Stimulated activated CD4-positive, alpha-beta T cell treated with anti-CD3 and anti-CD28 coated beads, Interleukin-15, amount 100 ng/mL, for 1 hour (primary cell): ENCODE measurements at places on chromosomes 3 and 15.

DNA sequence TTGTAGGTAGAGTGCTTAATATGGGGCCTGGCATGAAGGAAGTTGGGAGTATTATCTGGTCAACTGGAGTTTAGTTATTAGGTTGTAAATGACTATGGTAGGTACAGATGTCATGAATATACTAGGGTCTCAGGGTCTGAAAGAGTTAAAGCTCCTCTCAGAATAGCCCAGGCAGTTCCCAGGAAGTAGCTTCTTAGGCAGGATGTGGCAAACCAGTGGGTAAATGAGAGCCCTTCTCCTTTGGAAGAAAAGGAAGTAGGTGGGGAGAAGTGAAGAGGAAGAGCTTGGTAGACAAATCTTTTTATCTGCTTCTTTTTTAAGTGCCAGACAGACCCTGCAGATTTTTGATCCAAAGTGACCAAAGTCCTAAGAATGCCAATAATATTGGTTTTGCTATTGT is 24.5 kb downstream of the MAP2K1 start:
- no peak for DNase-seq

DNA sequence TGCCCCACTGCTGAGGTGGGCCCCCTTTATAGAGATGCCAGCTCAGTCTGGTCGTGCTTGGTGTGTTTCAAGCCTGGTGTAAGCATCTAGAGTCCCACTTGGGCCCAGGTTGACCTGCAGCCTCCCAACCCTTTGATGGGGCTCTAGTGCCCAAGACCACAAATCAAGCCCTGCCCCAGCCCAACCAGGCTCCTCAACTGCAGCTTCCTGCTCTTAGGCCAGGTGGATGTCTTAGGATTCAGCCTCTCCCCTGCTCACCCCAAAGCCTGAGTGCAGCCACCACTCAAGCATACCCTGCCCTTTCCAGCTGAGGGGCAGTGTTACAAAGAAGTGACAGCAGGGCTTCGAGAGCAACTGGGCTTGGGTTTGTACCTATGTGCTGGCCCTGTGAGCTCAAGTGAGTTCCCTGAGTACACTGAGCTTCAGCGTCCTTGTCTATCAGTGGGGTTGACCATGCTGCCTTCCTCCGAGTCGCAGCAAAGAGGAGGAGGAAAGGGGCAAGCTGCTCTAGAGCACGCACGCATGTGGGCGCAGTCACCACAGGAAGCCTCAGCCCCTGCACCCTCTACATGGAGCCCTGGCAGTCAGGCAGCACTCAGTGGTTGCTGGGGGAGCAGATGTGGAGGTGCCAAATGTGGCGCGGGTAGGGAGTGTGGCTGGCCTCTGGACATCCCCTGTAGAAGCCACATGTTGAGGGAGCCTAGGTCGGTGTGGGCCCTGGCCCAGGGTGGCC is 120.7 kb downstream of the EEFSEC start:
- no peak for DNase-seq

DNA sequence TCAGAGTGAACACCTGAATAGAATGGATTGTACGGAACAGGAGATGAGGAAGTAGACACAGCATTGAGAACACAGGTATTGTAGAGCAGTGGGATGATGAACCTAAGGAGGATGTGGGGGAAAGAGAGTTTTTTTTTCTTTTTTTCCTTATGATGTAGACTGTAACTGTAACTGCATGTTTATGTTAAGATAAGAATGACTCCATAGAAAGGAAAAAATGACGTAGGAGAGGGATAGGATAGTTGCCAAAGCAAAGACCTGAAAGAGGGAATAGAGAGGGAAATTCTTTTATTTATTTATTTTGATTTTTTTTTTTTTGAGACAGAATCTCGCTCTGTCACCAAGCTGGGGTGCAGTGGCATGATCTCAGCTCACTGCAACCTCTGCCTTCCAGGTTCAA is 33.2 kb downstream of the APH1B start:
- no peak for DNase-seq

DNA sequence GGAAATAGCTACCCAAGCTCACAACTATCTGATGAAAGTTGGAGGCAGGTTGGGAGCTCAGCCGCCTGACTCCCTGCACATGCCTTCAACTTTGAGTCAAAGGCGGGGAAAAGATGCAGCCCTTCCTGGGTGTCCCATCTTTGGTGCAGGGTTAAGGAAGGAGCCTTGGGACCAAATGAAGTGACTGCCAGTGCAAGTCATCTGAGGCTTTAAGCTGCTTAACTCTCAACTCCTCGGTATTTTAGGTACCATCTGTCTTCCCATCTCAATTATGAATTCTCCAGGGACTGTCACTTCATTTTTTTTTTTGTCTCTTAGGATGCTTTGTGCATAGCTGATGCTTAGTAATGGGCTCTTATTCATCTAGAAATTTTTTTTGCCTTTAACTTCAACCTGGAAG is 408.8 kb upstream of the C2CD4B start:
- DNase-seq: no peak

- DNase-seq: no peak
Measured at GRCh38 chr3:167918008-167918596, 177.6 kb downstream of the GOLIM4 start.

DNA sequence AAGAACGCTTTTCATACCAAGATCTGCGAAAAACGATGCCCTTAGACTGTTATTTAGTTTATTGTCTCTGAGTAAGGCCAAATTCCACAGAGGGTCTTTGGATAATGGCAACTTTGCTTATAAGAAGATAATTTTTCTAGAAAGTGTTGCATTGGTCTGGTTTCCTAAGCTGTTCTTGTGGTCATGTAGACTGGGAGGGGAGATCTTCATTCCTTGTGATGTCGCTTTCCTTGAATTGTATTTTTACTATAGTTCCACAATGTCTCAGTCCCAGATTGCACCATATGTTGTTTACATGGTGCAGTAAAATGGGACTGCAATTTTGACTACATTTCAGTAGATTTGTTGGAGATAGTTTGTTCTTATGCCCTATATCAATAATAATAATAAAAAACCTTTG is 28.8 kb upstream of the ST3GAL6 start:
- no peak for DNase-seq

GRCh38 chr15:52378746-52379394 is 83.3 kb upstream of the MYO5C start:
- no peak for DNase-seq

DNA sequence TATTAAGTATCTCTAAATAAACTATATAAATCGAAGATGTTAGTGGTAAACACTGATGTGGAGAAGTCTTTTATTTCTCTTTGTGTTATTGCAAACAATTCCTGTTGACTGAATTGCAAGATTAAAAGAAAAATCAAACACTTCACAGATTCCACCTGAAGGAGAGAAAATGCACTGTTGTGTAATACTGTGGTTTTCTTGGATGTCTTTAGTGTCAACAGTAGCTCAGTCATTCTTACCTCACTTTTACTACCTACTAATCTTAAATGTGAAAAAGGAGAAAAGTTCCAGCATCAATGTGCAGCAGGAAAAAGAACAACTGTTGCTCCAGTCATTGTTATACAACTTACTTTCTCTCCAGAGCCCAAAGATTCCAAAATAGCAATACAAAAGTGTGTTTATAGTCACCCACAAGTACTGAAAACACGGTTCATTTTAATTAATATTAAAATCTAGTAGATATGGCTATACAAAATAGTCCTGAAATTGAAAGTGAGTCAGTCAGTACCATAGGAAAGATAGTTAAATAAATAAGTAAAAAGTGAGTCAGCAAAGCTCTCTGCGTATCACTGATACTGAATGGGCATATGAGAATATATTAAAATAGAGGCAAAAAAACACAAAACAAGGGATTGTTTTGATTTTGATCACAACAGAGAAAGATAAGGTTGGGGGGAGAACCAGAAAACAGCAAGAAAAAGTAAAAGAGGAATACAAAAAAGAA is 90.5 kb upstream of the CSPG5 start:
- DNase-seq: no peak

DNA sequence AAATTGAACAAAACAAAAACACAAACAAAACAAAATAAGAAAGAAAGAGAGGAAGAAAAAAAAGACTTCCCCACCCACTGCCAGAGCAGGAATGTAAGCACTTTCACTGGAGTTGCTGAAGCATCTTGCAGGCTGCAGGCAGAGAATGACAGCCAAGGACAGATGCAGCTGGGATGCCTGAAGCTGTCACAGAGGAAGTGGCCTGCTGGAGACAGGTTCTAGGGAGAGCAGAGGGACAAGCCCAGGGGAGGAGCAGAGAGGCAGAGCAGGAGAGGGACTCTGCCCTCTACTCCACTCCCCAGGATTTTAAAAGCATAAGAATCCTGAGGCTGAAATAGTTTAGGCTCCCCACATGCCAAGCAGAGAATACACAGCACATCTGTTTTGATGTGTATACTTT is 326.2 kb downstream of the TUSC7 start:
- DNase-seq: no peak

DNA sequence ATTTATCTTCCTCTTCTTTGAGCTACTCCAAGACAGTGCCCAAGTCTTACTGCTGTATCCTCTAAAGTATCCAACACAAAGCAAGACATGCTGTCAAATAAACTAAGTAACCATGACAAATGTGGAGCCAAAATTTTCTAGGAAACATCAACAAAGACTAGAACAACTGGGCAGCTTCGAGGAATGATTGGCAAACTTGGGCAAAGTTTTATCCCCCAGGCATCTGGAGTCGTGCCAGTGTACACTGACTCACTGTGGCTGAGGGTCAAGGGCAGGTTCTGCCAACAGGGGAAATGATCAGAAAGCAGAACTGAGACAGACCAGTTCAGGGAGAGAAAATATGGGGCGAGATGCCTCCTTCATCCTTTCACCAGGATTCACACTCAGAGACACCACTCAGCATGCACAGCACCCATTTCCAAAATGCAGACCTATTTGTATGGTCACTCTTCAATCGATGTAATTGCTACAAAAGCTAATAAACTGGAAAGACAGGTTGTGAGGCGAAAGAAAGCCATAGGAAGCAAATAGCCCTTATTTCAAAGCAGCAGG is 65.8 kb downstream of the MB21D2 start:
- DNase-seq: no peak

GRCh38 chr3:157463816-157464215 is 27.2 kb downstream of the PTX3 start:
- no peak for DNase-seq

DNA sequence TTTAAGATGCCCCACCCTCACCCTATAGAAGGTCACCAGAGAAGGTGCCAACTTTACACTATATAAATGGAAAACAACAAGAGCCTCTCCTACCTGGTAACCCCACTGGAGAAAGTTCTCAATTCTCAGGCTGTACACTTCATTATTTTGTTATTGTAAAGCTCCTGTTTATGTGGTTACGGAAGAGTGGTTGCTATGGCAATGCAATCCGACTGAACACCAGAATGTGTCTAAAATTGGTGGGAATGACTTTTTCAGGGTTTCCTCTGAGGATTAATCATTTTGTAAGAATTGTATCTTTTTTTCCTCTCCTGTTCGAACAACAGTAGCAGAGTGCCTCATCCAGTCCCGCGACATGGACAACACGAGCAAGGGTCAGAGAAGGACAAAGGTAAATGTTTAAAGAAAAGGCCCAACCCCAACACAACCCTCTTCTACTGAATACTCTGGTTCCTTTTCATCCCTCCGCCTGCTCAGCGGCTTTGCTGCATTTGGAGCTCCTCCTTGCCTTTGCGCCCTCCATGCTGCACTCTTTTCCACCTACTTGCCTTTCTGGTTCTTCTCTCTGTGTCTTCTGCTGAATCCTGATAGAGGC is 45.3 kb downstream of the DGKG start:
- no peak for DNase-seq

DNA sequence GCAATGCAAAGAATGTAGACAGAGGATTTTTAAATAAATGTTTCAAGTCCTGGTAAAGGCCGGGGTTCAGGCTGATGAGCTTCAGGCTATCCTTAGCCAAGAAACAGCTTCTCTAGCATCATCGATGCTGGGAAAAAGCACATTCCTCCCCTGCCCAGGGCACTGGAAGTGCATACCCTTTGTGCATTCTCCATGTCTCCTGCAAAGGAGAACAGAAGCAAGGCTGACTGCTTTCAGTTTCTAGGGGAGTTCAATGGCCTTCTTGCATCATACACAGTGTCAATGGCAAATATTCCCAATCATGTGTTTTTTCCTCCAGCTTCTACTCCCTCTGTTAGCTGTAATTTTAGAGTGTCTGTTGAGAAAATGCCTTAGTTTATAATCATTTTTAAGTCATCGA is 59.9 kb downstream of the GPR176 start:
- DNase-seq: no peak
